ENCODE measurements at places on chromosomes 4 and X. TPM values are rescaled to one million over a fixed set of nuclear protein-coding genes. Genes with fewer than 3 reads are reported as not detected.
A peak's percentile ranks its signal among the peaks of the same experiment; 100 is the strongest.

DNA sequence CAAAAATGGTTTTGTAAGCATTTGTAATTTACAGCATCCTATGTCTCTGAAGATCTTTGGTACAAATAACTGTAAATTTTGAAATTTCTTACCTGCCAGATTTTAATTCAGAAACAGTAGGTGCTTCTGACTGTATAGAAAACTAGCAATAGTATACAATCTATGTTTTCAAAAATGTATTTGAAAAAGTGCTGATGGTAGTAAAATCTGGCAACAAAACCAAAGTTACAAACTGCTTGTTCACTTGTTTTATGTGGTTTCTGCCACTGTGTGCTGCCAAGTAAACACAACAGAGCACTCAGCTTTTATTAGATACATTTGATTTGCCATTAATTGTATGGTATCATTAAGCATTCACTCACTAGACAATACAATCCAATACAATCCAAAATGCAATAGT is 206.1 kb downstream of the CPE start:
- no peak for DNase-seq

DNA sequence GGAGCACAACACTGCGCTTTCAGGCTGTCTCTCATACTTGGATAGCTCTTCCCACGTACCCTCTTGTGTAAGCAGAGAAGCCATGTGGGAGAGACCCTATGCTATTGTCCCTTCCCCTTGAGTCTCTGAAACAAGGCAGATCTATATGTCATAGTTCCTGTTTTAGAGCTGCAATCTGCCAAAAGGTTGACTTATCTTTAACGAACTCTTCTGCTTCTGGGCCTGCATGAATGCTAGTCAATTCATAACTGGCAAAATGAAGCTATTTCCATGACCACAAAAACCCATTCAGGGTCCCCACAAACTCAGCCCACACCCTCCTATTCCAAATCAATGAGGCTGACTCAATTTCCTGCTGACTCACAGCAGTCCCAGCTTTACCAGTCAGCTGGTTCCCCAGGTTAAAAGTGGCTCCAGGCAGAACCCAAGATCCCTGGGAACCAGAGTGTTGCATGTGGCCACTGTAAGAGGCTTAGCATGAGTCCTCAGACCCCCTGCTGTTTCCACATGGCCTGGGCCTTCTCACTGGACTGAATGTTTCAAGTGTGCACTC is 25.3 kb upstream of the SOD3 start:
- peak; percentile 97 for DNase-seq

GRCh38 chrX:151702026-151702714 is 6.9 kb downstream of the PRRG3 start:
- no peak for DNase-seq

The IQCM gene
- not detected for total RNA-seq

DNA sequence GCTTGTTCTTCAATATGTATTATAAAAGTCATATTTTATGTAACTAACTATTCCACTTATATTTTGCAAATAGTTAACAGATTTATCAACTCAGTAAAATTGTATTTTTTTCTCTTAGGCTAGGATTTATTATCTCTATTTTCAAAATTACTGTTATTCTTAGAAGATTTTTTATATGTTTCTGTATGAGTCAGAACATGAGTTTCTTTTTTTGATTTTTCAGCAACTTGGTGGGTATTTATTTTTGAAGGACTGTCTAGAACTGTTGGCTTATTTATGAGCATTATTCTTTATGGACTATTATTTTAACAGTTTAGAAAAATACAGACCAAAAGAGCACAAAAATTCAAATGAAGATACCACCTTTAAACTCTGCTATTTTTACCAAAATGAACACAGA is 6.8 kb downstream of the AIMP1 start:
- DNase-seq: no peak

The YY2 gene
- total RNA-seq: 0.72 TPM

- no peak for DNase-seq
Measured at GRCh38 chrX:17931855-17932254, 70.8 kb upstream of the RAI2 start.

GRCh38 chrX:7926914-7927258 is 327 bp downstream of the PNPLA4 start:
- no peak for DNase-seq

DNA sequence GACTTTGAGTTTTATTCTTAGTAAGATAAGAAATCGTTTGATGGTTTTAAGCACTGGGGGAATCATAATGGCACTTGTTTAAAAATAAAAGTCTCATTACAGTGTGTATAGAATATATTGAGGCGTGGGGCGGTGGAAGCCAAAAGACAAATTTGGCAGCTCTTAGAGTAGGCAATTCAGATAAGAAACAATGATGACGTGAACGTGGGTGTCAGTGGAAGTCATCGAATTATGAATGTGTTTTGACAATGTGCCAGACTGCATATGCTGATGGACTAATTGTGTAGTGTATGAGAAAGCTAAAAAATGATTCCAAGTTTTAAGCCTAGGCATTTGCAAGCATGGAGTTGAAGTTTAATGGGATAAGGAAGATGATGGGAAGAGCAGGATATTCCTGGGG is 35.8 kb downstream of the SPANXD start:
- no peak for DNase-seq

- no peak for DNase-seq
Measured at GRCh38 chr4:143502231-143502630, 11.3 kb upstream of the SMARCA5 start.
